ENCODE measurements at places on chromosomes 1 and 21.

GRCh38 chr1:96038636-96039035 lies 682.9 kb upstream of the PTBP2 start:
- DNase-seq: no peak

- no peak for DNase-seq
These were observed 47.6 kb downstream of the APP start for GRCh38 chr21:26123012-26123411.

GRCh38 chr1:172654535-172654934 lies 4.4 kb upstream of the FASLG start:
- no peak for DNase-seq

GRCh38 chr1:26767714-26768113 lies 20.0 kb upstream of the PIGV start:
- DNase-seq: no peak

DNA sequence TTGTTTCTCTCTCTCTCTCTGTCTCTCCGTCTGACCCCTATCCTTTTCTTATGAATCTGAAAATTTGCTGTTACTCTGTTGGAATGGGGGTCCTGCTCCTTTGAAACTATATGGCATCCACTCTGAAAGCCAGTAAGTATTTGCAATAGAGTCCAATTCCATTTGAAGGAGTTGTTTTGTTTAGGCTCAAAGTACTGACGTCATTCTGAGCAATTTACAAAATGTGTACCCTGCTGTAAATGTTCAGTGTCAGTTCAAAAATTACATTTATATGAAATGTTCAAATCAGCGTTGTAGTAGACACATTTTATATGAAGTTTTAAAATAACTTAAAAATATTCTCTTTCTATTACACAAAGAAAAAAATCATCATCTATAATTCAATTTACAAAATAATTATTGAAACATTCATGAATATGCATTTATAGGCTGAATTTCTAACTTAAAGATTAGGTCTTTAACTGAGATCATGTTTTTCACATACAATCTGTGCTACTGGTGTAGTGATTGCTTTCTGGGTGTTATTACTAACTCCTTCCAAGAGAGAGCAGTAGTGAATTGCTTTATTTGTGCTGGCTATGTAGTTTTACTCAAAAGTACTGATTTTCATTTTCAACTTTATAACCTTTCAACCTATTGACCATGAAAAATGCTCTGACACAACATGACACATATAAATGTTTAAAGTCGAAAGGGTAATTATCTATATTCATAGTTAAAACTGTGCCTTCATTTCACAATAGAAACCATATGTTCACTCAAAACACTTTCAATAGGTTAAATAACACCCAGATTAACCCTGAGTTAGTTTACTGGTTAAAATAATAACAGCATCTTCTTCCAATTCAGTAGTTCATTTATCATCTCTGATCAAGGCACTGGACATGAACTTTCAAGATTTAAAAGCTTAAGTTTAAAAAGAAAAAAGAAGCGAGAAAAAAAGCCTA lies 253.1 kb upstream of the ADGRL4 start:
- DNase-seq: peak; percentile 3

All from NB4 (cell line).